Stimulated activated CD8-positive, alpha-beta memory T cell treated with anti-CD3 and anti-CD28 coated beads, Interleukin-2, amount 100 ng/mL, for 1 hour (primary cell): ENCODE measurements at places on chromosomes 1 and 21.

DNA sequence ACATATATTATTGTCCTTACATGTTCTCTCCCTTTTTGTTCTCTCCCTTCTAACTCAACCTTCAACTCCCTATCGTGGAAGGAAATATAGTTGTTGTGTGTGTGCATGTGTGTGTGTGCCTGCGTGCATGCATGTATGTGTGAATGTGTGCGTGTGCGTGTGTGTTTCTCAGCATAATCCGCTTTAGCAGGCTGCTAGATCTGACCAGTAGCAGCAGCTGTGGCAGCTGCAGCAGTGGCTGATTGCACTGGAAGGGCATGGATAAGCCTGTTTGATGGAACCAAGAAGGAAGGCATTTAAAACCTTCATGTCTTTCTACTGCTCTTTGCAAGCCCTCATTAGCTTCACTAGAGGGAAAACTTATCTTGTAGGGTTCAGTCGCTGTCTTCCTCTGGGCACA, 65.6 kb upstream of the IRF2BP2 start:
- DNase-seq: no peak

DNA sequence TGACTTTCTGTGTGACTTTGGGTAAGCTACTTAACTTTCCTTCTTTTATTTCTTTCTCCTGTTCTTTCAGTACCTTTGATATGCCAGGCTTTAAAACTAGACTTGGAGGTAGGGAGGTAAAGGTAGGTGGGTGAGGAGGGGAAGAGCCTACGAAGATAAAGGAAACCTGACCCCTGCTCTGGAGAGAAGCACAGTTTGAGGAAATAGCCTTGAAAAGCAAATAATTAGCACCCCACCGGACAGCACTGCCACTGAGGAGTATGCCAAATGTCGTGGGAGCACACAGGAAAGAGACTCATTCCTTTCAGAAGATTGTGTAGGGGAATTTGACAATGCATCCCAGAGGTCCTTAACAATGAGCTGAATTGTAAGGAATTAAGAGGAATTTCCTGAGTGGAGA, 65.2 kb upstream of the SPAG17 start:
- DNase-seq: no peak

- no peak for DNase-seq
Observed at GRCh38 chr1:54127594-54128300, 25.1 kb downstream of the CDCP2 start.

DNA sequence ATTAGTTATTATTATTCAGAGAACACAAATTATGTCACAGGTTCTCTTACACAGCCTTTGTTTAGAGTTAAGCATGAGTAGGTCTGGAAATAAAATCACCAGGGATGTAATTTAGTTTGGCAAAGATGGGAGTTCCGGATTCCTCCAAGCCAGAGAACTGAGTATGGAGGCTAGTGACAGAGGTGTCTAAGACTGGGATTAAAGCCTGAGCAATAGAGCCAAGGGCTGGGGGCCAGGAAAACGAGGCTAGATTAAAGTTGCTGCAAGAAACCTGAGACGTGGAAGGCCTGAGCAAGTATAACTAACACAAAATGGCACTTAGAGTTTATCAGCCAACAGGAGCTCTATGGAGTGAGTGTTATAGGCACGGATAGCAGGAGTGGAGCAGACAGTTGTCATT, 381.6 kb downstream of the SRGAP2C start:
- DNase-seq: no peak
